ENCODE measurements at places on chromosomes 4 and X. TPM values are rescaled to one million over a fixed set of nuclear protein-coding genes. Genes with fewer than 3 reads are reported as not detected.
A peak's percentile ranks its signal among the peaks of the same experiment; 100 is the strongest.

GRCh38 chr4:69577245-69577644 lies 62.2 kb downstream of the UGT2A2 start:
- no peak for DNase-seq

DNA sequence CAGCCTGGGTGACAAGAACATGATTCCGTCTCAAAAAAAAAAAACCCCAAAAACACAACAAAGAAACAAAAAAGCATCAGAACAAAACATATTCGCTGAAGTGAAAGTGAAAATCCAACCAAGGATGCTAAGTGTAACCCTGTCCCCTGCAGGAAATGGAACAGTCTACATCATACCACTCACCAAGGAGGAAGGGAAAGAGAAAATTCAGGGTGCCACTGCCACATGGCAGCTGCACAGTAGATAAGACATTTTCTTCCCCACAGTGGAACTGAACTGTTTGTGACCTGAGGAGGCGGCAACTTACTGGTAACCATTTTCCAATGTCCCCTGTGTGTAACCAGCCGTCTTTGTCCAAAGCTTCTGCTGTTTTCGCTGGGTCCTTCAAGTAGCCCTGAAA lies 28.2 kb upstream of the CENPU start:
- no peak for DNase-seq

GRCh38 chrX:133652185-133652584 lies 236.9 kb upstream of the GPC4 start:
- DNase-seq, result no peak

DNA sequence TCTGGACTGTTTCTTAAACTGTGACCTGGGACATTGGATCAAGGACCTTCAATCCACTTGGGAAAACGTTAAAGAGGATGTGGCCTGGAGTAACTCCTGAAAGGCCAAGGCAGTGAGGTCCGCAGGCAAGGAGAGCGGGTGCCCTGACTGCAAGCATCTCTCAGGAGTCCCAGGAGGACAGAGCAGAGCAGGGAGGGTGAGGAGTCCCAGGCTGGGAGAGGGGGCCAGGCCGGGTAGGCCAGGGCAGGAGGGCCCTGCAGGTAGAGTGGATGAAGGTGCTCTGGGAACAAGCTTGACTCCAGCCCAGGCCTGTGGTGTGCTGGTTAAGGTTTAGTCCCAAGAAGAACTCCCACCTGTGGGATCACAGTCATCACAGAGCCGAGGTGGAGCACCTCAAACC lies 13.8 kb downstream of the PNMA6E start:
- no peak for DNase-seq

DNA sequence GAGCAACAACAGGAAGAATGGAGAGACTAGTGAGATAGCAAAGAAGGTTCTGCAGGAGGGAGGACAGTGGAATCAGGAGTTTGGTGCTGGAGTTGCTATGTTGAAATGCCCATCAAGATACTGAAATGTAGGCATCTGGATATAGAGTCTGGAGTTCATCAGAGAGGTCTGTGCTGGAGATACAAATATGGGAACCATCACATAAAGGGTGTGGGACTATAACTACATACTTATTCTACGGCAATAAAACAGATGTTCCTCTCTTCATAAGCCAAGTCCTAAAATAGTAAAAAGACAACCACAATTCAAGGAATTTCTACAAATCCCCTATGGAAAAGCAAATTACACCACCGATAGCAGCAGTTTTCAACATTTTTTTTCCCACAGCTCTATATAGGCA lies 1.6 kb downstream of the MED14 start:
- DNase-seq, result peak; percentile 82

Gene FAM9C
- total RNA-seq, result 3.9 TPM

- DNase-seq, result no peak
Measured at GRCh38 chr4:1496116-1496642, 89.9 kb upstream of the NKX1-1 start.

DNA sequence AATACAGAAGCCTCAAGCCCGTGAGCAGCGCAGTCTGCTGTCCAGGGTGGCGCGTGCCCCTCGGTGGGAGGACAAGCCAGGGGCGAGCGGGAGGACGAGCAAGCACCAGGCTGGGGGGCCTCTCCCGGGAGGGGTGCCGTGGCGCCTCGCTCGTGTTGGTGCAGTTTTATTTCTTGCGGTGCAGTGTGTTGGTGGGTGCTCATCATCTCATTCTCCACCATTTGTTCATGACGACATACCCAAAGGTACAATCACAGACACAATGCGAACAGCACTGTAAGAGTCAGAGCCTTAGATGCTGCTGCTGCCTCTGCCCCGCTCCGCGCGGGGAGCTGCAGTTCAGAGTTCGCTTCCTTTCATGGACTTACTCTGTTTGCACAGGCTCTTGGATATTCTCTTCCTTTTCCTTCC lies 30.3 kb downstream of the RGS12 start:
- no peak for DNase-seq

Gene COL25A1
- total RNA-seq, result 32.5 TPM

Gene NXF2
- total RNA-seq, result not detected

GRCh38 chr4:5888222-5889001 lies 4.5 kb downstream of the CRMP1 start:
- DNase-seq, result peak; percentile 43

- no peak for DNase-seq
Measured at GRCh38 chr4:128353791-128354190, 66.2 kb upstream of the PGRMC2 start.

GRCh38 chr4:156295676-156296195 lies 342.1 kb upstream of the CTSO start:
- DNase-seq, result no peak

Gene GYG2
- 9.6 TPM for total RNA-seq

Gene SSX4B
- total RNA-seq, result not detected

DNA sequence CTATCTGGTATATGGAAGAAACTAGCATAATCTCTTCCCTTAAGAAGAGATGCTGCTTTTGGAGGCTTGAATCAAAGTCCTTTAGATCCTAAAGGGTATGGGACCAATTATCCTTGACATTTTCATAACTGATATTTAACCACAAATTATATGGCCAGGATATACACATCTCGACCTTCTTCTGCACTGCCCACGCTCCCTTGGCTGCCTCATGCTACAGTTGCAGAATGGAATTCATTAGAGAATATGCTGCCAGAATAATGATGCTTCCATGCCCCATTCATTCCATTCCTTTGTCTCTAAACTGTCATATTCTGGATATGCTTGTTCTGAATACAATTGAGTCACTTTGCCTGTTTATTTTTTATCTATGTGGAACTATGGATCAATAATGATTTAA lies 157.1 kb upstream of the PACRGL start:
- DNase-seq, result no peak

Gene MYL5
- total RNA-seq, result 10.1 TPM

DNA sequence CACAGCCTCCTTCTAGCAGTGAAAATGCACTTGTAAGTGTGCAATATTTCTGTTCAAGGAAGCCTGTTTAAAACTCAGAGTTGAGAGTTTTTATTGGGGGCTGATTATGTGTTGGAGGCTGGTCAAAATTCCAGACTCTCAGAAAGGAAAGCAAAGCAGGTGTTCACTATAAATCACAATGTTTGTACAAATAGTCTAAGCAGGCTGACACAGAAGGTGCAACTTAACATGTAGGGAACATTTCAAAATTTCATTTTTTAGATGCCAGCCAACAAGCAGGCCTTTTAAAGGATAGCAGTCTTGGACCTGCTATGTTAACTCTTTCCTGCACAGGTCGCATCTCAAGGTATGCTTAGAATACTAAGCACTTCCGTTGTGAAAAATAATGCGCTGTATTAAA lies 112.3 kb upstream of the IL13RA1 start:
- no peak for DNase-seq
